AG09319 (cell line): ENCODE measurements at places on chromosomes 2 and 18.

GRCh38 chr2:96830044-96830562 lies 13.7 kb downstream of the ANKRD23 start:
- no peak for DNase-seq

GRCh38 chr2:54770211-54770610 lies 46.7 kb downstream of the EML6 start:
- no peak for DNase-seq

GRCh38 chr18:47265197-47265596 lies 13.7 kb upstream of the SKOR2 start:
- no peak for DNase-seq

- DNase-seq = no peak
Measured at GRCh38 chr2:176682278-176682677, 413.0 kb downstream of the MTX2 start.
